ENCODE measurements at places on chromosomes 16 and 17.
A peak's percentile ranks its signal among the peaks of the same experiment; 100 is the strongest.

- peak; percentile 66 for DNase-seq
These were observed 10.7 kb upstream of the CENPV start for GRCh38 chr17:16363749-16364536.

DNA sequence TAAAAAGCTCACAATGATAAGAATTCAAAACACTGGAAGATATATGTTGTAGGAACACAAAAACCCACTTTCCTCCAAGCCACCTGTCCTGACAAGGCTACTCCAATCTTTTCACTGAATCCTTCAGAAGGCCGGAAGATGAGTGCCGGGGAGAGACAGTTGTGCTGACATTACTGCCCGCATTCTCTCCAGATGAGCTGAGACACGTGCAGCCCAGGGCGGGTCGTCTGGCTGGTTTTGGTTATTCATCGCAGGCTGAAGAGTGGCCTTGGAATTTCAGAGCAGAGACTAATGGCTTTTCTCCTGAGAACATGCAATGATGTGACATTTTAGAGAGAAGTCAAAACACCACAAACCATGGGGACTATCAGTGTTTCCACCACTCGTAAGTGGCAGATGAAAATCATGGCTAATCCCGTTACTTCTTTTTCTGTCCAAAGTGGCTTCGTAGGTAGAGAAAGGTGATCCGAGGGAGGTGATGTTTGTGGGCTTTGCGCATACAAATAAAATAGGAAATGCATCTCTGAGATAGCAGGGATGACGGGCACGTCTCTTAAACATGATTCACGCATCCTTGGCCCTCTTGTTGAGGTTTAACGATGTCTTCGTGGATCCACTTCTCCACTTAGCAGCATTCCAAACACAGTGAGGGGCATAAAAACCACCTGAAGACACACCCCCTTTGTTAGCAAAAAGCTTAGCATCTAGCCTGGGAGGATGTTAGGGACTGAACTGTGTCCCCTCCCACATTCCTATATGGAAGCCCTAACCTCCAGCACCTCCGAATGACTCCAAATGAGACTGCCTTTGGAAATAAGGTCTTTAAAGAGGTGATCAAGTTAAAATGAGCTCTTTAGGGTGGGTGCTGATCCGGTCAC, 134.0 kb downstream of the IRX3 start:
- DNase-seq: no peak

- DNase-seq: no peak
These were observed 154.8 kb upstream of the WSCD1 start for GRCh38 chr17:5915337-5915736.

- DNase-seq: no peak
These were observed 35.8 kb downstream of the PLCG2 start for GRCh38 chr16:81814751-81815428.

Data from fibroblast of skin of right biceps (primary cell).